ENCODE measurements at places on chromosomes 6 and 20.
A peak's percentile ranks its signal among the peaks of the same experiment; 100 is the strongest.

- DNase-seq, result no peak
Observed at GRCh38 chr6:34859951-34860350, 27.9 kb downstream of the TAF11 start.

DNA sequence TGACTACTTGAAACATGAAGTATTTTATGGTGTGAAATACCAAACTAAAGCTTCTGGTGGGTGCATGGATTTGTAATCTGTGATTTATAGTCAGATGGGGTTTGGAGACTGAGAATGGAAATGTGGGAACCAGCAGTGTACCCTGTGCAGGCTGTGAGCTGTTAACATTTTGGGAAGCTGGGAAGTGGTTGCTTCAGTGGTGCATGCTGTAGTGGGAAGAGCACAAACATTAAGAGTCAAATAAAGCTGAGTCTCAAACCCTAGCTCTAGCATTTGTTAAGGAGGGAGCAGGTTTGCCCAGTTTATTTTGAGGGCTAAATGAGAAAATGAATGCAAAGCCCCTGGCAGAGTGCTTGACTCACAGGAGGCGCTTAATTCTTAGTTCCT, 235.7 kb downstream of the ZFAND3 start:
- no peak for DNase-seq

- DNase-seq, result no peak
Observed at GRCh38 chr6:116291701-116292396, 12.1 kb upstream of the TSPYL1 start.

DNA sequence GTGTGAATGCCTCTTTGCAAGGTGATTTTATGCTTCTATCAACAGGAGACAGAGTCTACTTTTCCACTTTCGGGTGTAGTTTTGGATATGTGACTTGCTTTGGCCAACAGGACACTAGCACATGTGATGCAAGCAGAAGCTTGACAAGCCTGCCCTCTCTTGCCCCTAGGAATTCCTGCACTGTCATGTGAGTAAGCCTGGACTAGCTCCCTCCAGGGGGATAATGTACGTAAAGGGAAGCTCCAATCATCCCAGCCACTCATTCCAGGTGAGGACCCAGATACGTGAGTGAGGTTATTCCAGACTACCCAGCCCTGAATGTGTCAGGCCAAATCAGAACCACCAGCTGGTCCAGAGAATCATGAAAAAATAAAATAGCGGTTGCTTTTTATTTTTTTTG, 33.3 kb downstream of the BEND3 start:
- no peak for DNase-seq

GRCh38 chr20:7637184-7637583, 303.1 kb downstream of the HAO1 start:
- no peak for DNase-seq

DNA sequence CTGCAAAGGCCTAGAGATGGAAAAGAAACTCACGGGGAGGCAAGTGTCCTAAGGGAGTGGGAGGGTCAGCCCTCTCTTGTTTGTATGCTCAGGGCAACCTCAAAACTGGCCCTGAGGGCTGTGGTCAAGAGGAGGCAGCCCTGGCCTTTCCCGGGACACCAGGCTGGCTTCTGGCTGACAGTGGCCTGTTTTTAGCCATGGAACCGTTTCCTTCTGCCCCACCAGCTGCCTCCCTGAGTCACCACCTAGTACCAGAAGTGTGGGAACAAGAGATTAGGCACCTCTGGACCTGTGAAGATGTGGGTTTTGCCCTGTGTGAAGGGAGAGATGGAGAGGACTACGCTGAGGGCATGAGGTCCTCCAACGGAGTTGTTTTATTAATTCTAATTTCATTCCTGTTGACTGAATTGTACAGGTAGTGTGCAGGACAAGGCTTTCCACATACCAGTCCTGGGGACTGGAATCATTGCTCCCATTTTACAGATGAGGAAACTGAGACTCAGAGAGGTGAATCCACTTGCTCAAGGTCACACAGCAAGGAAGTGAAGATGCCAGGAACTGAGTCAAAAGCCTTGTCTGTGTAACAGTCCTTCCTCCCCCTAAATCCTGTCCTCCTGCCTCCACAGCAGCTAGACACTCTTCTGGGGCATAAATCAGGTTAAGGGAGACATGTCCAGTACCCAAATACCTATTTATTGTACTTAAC, 5.5 kb downstream of the FOXS1 start:
- no peak for DNase-seq

DNA sequence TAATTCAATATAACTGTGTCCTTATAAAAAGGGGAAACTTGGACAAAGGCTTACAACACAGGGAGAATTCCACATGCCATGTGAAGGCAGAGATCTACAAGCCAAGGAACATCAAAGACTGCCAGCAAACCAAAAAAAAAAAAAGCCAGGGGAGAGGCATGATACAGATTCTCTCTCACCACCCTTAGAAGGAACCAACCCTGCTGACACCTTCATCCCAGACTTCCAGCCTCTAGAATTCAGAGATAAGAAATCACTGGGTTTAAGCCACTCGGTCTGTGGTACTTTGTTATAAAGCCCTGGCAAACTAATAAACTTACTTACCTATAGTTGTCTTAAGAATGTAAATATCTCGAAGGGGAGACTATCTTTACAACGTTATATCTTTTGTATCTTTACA, 4.4 kb downstream of the SERINC3 start:
- no peak for DNase-seq

DNA sequence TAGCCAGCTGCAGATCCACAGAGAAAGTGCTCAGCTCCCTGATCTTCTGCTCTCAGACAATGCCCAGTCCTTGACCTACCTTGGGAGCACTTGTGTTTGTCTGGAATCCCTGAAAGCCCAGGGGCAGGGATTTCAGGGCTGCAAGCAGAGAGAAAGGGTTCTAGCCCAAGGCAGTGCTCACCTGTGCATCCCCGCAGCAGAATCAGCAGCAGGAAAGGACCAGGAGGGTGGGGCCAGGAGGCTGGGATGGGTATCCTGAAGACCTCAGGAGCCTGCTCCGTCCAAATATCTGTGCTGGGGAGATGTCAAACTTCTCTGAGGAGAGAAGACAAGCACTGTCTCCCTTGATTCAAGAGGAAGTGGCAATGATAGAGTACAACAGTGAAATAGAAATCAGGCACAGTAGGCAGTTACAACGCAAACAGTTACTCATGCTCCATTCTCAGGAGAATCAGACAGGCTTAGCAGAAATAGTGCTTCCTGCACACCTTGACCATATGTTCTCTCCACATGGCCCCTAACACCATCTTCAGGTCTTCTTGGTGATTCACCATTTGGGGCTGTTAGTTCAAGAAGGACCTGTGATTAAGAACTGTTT, 28.7 kb upstream of the SIRPG start:
- peak; percentile 3 for DNase-seq

GRCh38 chr6:154572556-154572955, 62.1 kb upstream of the CNKSR3 start:
- no peak for DNase-seq

DNA sequence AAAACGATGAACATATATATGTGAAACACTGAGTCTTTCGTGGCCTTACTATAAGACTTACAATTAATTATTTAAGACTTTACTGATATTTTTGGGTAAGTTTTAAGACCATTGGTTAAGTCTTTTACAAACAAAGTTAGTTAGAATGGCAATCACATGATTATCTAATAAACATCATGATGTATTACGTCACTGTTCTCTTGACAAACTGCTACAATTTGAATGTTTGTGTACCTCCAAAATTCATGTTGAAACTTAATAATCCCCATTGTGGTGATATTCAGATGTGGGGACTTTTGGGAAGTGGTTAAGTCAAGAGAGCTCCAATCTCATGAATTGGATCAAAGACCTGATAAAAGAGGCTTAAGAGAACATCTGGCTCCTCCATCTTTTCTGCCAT, 25.9 kb upstream of the B3GAT2 start:
- no peak for DNase-seq

GRCh38 chr6:87705070-87705691, 3.1 kb upstream of the AKIRIN2 start:
- DNase-seq, result no peak

- DNase-seq, result no peak
Observed at GRCh38 chr6:113881478-113881980, 24.4 kb downstream of the MARCKS start.
